Stimulated activated CD4-positive, alpha-beta T cell treated with anti-CD3 and anti-CD28 coated beads, Interleukin-12 subunit alpha, Interleukin-12 subunit beta, amount 100 ng/mL, for 24 hours (primary cell): ENCODE measurements at places on chromosomes 7 and 10.

- no peak for DNase-seq
Observed at GRCh38 chr10:130121486-130122079, 11.0 kb upstream of the C10orf143 start.

DNA sequence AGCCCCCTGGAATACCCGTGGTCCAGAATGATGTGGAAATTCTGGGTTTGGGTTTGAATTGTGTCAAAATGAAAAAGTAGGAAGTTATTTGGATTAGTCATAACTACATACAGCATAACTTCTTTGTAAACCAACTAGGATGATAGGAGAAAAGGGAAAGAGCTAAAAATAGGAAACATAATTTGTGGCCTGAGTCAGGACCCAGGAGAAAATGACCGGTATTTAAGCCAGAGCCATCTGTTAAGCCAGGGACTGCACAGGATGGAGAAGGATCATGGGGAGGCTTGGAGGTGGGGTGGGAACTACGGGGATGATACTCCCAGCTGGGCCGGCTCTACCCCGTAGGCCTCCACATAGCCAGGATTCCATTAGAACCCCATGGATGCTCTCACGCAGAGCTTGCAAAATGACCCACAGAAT is 98.6 kb downstream of the MYOF start:
- no peak for DNase-seq

- DNase-seq = no peak
Observed at GRCh38 chr7:115647712-115648111, 382.9 kb downstream of the TFEC start.

DNA sequence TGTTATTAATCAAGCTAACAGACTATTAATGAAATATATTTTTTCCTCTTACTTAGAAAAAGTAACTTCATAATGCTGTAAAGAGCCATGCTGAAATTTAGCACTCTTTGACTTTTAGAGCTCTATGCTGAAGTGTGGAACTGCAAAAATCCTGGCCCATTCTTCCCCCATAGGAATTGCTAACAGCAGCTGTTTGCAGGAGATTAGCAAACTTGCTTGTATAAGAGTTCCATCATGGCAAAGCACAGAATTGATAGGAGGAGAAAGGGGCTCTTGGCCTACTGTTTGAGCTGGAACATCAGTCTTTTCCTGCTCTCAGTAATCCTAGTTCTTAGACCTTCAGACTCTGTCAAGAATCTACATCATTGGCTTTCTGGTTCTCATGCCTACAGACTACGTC is 18.3 kb upstream of the GNAT3 start:
- no peak for DNase-seq

DNA sequence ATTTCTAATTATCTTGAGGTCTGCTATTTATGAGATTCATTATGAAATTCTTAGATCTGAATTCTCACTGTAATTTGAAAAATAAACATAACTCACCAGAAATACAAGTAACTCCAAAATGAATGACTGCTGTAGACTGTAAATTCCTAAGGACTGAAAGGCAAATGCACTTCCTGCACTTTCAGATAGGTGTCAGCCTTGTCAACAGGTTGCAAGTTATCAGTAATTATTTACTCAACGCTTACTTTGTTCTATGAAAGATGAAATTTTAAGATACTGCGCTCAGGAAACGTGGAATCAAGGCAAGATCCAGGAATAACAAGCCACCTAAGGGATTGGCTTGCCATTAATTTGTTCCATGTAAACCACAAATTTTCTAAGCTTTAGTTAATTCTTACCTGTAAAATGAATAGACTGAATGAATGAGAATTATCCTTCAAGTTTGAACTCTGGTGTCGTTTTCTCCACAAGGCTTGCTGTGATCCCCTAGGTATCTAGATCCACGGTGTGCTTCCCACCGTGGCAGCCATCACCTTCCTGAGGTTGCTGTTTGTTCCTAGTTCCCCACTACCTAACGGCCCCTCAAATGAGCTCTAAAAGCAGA is 12.6 kb downstream of the DHX32 start:
- no peak for DNase-seq

- DNase-seq = no peak
Observed at GRCh38 chr10:33352175-33352574, 17.7 kb upstream of the NRP1 start.

DNA sequence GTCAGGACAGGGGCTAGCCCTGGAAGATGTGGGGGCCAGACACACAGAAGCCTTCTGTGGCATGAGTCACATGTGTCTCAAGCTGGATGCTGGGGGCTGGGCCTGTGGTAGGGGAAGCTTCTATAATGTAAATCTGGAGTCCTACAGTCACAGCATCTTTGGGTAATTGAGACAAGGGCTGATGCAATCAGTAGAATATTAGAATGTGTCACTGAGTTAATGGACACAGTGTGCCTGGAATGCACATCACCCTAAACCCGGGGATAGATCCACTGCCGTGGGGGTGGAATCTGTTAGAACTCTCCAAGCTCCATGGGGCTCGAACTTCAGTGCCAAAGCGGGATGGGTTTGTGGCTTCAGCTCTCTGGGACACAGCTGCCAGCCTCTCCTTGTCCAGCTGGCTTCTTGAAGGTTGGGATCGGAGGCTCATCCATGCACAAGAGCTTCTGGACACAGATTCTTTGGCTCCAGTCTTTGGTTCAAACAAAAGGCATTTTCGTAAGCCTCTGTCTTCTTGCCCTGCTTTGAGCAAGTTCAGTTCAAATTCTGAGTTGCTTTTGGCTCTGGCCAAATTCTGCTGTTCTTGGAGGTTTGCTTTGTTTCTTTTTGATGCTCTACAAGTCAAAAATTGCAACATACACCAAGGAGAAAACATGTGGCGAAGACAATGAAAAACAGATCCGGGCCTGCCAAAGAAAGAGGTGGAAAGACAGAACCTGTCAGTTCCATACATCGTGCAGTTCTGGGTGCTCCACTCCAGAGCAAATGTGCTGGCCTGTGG is 194.8 kb upstream of the ZNF32 start:
- DNase-seq = no peak

DNA sequence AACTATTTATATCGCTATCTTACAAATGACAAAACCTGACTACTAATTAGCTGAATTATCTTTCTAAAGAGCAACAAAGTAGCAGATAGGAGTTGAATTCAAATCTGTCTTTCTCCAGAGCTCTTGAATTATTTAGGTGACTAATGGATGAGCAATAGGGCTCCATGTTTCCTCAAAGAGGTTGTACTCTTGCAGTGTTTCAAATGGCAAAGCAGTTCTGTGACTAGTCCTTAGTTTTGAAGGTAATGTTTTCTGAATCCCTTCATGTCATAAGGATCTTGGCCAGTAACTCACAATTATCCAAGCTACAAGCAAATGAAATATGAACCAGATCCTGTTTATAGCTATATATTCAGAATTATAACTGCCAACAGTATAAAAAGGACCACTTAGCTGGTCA is 999.7 kb downstream of the NRG3 start:
- no peak for DNase-seq

- DNase-seq = no peak
Observed at GRCh38 chr10:18179891-18180290, 39.7 kb downstream of the CACNB2 start.

DNA sequence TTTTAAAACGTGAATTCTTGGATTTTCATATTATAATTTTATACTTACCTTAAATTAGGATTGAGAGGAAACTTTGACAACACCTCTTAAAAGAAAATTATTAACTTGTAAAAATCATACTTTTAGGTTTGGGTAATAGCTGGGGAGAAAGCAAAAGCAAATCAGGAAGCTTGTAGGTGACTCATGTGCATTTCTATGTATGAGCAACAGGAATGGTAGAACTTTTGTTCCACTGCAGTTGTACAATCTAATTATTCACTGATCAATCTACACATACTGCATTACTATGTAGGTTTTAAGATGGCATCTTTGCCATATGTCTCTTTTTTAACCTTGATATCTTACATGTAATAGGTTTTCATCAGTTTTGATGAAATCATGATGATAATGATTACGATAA is 223.2 kb downstream of the PRKG1 start:
- DNase-seq = no peak

DNA sequence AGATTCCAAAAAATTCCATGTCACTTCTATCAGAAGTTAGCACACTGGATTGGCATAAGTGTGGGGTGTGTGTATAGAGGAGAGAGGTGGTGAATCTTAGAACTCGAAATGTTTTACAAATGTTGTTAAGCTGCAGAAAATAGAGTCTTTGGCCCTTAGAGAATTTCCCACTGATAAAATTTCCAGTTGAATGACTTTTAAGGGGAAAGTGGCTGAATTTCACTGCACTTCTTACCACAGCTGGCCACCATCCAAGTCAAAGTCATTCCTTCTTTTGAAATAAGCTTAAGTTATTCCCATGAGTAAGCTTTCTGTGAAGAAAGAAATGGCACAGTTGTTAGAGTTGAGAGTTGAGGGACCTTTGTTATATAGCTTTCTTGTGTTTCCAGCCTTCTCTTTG is 13.9 kb downstream of the VCL start:
- DNase-seq = no peak

DNA sequence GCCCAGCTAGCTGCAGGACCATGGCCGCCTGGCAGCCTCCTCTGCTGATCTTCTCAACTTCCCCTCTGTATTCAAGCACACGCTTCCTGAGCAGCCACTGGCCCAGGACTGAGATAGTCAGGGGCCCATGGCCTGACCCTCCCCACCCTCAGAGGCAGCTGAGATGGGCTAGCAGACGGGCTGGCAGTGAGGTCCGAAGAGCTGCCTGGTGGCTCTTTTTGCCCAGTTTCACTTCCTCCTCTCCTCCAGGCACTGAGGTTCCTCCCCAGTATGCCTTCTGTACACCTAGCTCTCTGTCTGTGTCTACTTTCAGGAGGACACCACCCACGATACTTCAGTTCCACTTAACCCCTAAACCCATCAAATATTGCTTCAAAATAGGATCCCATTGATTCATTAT is 395.6 kb downstream of the TNS3 start:
- DNase-seq = no peak

DNA sequence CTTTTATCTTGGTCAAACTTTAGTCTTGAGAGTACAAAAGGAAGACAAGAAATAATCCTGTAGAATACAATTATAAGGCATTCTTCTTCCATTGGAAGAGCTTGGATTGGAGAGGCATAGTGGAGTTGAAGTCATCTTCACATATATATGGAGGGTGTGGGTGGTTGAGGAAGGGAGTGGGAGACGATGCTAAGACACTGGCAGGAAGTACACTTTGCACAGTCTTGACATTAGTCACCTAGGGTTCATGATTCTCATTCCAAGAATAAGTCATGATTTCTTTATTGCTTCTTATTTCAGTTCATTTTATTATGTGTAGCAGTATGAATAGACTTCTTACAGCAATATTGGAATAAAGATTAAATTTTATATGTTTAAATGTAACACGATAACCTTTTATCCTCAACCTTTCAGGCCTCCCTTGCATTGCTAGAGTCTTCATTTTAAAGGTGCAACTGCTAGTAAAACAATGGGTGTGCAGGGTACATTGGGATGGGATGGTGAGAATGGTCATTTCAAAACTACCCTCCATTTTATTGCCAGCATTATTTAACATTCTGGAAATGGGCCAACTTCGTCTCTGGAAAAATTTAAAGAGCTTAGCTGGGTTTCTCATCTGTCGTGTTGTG is 12.3 kb upstream of the SLC26A3 start:
- DNase-seq = peak; percentile 15

- no peak for DNase-seq
Observed at GRCh38 chr10:3949711-3950110, 164.7 kb upstream of the KLF6 start.

GRCh38 chr7:151689196-151689971 is 169.7 kb upstream of the RHEB start:
- no peak for DNase-seq

DNA sequence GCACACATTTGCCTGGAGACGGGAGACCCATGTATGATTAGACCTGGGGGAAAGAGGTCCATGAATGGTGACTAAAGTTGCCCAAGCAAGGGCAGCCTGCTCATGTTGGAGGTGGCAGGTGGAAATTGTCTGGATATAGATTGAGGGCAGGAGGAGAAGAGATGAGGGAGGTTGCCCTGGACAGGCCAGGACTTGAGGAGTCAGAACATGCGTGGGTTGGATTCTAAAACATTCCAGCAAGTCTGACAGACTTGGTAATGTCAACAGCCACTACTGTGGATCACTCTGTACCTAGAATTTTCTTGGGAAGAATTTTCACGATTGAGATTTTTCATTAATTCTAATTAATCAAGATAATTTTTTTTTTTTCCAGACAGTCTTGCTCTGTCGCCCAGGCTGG is 19.1 kb upstream of the SVOPL start:
- DNase-seq = no peak

DNA sequence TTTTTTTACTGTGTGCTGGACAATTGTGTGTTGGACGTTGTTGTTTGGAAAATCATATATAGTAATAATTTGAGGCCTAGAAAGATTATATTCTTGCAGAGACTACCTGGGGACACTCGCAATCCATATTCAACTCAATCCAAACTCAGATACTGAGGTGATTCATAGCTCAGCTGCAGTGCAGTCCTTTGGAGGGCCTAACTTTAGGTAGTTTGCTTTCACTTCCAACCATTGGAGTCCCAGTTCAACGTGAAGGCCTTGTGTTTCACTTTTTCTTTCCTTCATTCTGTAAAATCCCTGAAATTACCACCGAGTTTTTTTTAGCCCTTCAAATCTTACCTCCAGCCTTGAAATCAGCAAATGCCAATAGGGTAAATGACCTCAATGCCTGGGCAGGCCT is 32.3 kb downstream of the ATRNL1 start:
- DNase-seq = no peak

DNA sequence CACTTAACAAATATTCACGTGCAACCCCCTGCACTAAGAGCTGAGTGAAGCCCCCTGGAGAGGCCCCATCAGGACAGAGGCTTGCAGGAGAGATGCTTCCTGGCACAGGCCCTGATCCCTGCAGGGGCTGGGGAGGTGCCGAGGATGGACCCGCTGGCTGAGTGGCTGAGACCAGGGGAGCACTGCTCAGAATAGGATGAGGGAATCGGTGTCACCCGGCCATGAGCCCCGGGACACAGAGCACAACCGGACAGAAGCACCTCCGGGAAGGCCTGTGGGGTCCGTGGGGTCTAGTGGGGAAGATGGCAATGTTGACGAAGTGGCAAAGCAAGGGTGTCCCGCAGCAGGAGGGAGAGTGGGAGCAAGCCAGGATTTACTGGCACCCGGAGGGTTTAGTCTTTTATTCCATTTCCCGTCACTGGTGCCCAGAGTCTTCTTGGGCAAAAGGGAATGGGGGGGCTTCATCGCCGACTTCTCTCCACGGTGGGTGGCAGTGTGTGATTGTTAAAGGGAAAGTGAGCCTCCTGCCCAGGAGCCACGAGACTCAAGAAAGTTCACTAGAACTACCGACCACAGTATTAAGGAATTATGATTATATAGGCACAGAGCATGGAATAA is 140.7 kb downstream of the ADARB2 start:
- DNase-seq = no peak
